ENCODE measurements at places on chromosomes 2 and 18.

- DNase-seq: peak; percentile 70
- no peaks in the 10 kb centered on the region for H3K27me3 ChIP-seq
- peak within 1 kb of the TSS; percentile 90 for H3K4me3 ChIP-seq
These were observed at the start of gene MRPL19 for GRCh38 chr2:75646583-75647425. TSS of gene MRPL19 (plus strand) at chr2:75646783. CDS start at chr2:75646808, 25 bp downstream.

GRCh38 chr2:179263015-179263414, 1.6 kb downstream of the SESTD1 start:
- peaks cover 36% of the 10 kb centered on the region for H3K27me3 ChIP-seq
- H3K4me1 ChIP-seq: peaks cover 13% of the 10 kb centered on the region
- peaks cover 6% of the 10 kb centered on the region for H3K36me3 ChIP-seq
- no peak overlapping the region for H3K27ac ChIP-seq

DNA sequence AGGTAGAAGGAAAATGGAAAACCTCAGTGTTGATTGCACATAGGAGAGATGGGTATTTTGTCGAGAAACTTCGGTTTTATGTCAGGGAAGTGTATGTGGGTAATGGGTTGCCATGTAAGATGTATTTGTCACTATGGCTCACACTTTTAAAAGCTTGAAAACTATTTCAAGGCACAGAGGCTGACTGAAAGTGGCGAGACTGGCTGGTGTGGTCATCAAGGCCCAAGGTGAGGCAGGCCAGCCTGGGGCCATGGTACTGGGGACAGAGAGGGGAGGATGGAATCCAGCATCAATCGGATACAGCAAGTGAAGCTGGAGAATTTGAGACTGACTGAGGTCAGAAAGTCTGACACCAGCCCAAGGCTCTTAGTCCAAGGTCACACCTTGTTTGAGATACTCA, 77.2 kb upstream of the MCFD2 start:
- H3K4me1 ChIP-seq: no peaks in the 10 kb centered on the region
- DNase-seq: no peak
- no peak overlapping the region for H3K4me3 ChIP-seq
- H3K27ac ChIP-seq: peak overlapping the region; percentile 6

- H3K4me3 ChIP-seq: no peak overlapping the region
- peaks cover 5% of the 10 kb centered on the region for H3K4me1 ChIP-seq
- H3K27ac ChIP-seq: no peak overlapping the region
- no peak for DNase-seq
- H3K27me3 ChIP-seq: peaks cover 2% of the 10 kb centered on the region
These were observed 57.7 kb downstream of the TTC32 start for GRCh38 chr2:19843992-19844515.

- H3K36me3 ChIP-seq: no peaks in the 10 kb centered on the region
- H3K27ac ChIP-seq: no peak overlapping the region
- no peak for DNase-seq
- no peak overlapping the region for H3K4me3 ChIP-seq
These were observed 88.4 kb downstream of the ALPK2 start for GRCh38 chr18:58540381-58540943.

DNA sequence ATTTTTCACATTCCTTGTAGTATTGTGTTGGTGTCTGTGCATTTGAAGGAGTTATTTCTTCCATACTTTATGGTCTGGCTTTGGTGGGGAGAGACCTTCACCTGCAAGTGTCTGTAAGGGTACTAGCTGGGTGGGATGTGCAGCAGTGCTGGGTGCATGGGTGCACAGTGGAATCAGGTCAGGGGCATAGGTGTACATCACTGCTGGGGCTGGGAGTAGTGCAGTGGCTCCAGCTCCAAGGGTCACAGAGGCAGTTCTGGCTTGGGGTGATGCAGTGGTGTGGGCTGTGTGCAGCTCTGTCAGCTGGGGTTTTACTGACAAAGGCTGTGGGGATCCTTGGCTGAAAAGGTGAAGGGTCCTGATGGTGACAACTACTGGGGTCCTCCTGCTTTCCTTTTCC, 44.8 kb downstream of the CCDC148 start:
- no peak overlapping the region for H3K4me3 ChIP-seq
- H3K27ac ChIP-seq: no peak overlapping the region
- H3K36me3 ChIP-seq: no peaks in the 10 kb centered on the region
- no peaks in the 10 kb centered on the region for H3K4me1 ChIP-seq
- peaks cover 5% of the 10 kb centered on the region for H3K27me3 ChIP-seq

GRCh38 chr2:232929303-232930058, 59.4 kb downstream of the SNORC start:
- H3K4me1 ChIP-seq: no peaks in the 10 kb centered on the region
- no peaks in the 10 kb centered on the region for H3K36me3 ChIP-seq
- H3K27ac ChIP-seq: no peak overlapping the region
- peaks cover 63% of the 10 kb centered on the region for H3K27me3 ChIP-seq
- peak overlapping the region; percentile 68 for H3K4me3 ChIP-seq
- DNase-seq: no peak

Measured in T-helper 2 cell treated with Interferon-gamma antibody and Interleukin-4, amounts not matched to agents 5 μg/mL and 100 μg/mL, for 36 hours (primary cell).